Suppressor macrophage treated with lipopolysaccharide for 4 hours (primary cell): ENCODE measurements at places on chromosomes 12 and 14.
A peak's percentile ranks its signal among the peaks of the same experiment; 100 is the strongest.

DNA sequence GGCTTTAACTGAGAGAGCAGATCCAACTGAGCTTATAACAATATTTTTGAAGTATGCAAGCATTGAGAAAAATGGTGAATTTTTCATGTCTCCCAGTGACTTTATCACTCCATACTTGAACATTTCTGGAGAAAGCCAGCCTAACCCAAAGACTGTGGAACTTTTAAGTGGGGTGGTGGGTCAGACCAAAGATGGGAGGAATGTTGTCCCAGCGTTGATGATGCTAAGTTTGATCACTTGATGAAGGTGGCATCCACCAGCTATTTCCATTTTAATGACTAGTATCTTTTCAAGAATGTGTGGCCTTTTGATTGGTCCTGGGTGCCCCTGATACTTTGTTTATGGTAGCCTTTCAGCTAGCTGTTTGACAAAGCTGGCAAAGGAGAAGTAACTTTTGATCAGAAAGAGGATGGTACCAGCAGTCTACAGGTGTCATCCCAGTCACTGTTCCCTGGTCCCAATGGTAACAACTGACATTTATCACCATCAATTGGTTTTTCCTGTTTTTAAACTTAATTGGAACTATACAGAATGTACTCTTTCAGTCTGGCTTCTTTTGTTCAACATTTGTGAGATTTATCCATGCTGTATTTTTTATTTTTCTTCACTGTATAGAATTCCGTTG lies 14.2 kb downstream of the SINHCAF start:
- no peak for DNase-seq

DNA sequence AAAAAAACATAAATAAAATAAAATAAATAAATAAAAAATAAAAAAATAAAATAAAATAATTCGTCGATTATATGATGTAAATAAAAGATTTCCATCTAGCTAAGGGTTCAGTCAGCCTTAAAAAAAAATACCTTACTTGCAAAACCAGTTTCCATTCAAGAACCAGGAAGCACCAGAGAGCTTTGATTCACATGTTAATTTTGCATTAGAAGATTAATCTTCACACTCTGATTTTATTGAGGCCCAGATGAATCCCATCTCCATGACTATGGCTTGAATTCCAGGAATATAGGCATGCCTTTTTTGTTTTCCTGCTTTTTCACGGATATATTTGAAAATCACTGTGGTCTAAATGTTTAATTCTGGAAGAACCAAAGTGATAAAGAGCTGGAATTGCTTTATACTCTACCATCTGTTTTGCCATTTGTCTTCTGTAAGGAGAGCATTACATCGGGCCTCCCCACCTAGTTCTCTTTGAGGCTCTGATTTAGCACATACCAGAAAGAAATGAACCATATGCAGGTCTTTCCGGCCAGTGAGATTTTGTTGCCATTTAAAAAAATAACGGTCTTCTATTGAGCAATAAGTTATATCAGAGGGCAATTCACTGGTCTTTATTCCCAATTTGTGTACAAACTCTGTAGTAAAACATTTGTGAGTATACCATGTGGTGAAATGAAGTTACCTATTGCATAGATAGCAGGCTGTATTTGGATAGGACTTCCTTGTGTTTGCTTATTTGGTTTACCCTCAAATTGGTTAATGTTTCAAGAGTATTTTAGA lies 175.5 kb downstream of the AEBP2 start:
- no peak for DNase-seq

- peak; percentile 71 for DNase-seq
Measured at GRCh38 chr12:89721291-89721987, 12.8 kb upstream of the ATP2B1 start.

DNA sequence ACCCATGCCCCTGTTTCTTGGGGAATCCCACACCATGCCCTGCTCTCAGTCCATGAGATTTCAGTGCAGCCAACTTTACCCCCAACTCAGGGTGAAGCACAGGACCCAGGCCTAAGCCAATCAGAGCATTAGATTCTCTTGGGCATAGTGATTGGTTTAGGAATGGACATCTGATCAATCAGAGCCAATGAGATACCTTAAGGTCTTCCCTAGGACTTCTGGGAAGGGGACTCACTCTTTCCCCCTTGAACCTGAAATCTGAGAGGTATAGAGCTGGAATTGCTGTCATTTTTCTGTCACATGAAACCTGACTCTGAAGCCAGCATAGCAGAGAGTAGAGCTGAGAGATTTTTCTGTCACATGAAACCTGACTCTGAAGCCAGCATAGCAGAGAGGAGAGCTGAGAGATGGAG lies 127.1 kb downstream of the ZFP36L1 start:
- DNase-seq = no peak

GRCh38 chr12:71846322-71846940 lies 6.9 kb downstream of the TBC1D15 start:
- DNase-seq = peak; percentile 39

- DNase-seq = no peak
Measured at GRCh38 chr14:87175175-87175574, 817.8 kb downstream of the GALC start.

- no peak for DNase-seq
Measured at GRCh38 chr12:28171356-28172060, 18.7 kb upstream of the CCDC91 start.
